NCI-H69 (cell line): ENCODE measurements at places on chromosomes 3 and 15.
A peak's percentile ranks its signal among the peaks of the same experiment; 100 is the strongest.

GRCh38 chr3:4533489-4534443, 40.6 kb downstream of the ITPR1 start:
- no peak for DNase-seq

DNA sequence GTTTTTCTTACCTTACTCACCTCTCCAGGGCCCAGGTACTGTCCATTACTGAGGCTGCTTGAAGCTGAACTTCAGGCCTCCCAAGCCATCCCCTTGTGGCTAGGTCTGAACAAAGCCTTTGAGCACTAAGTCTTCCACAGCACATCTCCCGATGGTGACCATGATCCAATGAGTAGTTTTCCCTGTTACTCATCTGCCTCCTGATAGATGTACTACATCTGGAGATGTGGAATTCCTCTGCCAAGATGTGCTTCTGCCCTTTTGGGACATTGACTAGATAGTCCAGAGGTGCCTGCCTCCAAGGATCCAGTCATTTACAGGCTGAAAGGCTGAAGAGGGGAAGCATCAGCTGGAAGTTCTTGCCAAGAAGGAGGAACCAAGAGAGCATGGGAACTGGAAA, 28.9 kb upstream of the SLC35G2 start:
- DNase-seq: no peak

- DNase-seq: no peak
Measured at GRCh38 chr15:79901958-79902357, 5.1 kb upstream of the MTHFS start.

DNA sequence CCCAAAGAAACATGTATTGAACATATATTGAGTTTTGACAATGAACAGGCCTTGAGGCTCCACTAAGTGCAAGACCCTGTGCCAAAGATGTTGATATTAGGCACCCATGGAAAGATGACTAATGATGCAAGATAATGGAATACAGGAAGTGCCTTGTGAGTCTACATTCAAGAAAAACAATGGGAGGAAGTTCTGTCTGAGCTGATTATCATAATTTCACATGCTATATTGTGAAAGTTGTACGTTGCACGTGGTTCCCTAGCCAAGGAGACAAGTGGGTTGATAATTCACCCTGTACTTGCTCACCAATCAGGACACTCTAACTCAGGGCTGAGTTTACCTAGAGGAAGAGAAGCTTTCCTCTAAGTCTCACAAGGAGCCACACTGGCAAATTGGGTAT, 186.9 kb upstream of the STAC start:
- DNase-seq: no peak

DNA sequence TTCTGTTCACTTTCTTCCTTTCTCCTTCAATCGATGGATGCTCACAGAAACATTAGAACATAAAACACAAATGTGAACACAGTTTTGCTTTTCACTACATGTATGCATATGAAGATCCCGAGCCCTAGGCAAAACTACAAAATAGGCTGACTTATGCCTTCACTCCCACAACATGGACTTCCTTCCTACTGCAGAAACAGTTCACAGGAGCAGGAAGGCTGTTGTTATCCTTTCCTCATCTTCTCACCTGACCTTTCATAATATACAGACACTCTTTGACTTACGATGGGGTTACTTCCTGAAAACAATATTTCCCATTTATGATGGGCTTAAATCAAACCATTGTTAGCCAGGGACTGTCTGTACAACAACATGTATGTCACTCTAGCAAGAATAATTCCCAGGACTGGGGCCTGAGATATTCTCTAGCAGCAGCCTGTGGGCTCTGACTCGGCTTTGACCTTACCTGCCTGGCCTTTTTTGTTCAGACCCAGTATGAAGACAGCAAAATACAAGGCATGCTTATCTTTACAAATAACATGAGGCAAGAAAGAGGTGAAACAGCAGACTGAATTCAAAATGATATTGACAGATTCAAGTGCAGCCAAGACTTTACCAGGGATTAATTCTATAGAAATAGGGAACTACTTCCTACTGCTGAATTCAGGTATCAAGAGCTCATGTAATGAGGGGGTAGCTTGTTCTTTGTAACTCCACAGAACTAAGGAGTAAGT, 51.8 kb upstream of the PLXND1 start:
- no peak for DNase-seq

GRCh38 chr15:71934446-71934845, 124.1 kb downstream of the NR2E3 start:
- no peak for DNase-seq

- DNase-seq: no peak
Measured at GRCh38 chr3:35067750-35068149, 571.6 kb upstream of the ARPP21 start.

- peak; percentile 52 for DNase-seq
Measured at GRCh38 chr15:65979316-65979715, 110.0 kb downstream of the RAB11A start.

- no peak for DNase-seq
Measured at GRCh38 chr3:191263365-191263764, 64.3 kb downstream of the OSTN start.

DNA sequence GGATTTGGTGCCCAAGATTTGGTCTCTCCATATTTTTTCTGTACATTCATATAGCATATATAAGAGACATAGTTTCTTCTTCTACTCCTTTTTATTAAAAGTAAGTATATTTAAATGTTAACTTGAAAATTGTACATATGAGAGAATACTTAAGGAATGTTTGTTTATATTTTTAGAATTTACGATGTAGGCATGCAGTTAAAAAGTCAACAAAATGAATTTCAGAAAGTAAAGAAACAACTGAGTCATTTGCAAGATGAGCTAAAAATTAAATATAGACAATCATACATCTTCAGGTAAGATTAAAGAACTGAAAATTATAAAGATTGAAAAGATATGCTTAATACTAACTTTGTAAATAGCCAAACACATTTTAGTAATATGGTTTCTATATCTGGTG, 94.2 kb downstream of the LEKR1 start:
- no peak for DNase-seq

DNA sequence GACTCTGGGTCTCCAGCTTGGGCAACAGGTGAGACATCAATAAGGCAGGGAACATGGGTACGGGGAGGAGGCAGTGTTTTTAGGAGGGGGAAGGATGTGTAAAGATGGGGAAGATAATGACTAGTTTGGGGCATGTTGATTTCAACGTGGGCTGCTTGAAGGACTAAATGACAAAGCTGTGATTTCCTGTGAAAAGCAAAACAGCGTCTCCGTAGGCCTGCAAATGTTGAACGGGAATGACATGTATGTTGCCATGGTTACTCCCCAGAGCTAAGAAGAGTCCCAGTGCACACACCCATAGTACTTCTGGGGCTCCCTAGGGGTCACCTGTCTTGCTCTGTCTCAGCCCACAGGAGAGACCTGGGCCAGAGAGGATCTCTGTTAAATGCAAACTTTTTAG, 71.3 kb upstream of the ETV5 start:
- no peak for DNase-seq

GRCh38 chr15:40959331-40960141, 6.3 kb downstream of the CHAC1 start:
- DNase-seq: no peak

DNA sequence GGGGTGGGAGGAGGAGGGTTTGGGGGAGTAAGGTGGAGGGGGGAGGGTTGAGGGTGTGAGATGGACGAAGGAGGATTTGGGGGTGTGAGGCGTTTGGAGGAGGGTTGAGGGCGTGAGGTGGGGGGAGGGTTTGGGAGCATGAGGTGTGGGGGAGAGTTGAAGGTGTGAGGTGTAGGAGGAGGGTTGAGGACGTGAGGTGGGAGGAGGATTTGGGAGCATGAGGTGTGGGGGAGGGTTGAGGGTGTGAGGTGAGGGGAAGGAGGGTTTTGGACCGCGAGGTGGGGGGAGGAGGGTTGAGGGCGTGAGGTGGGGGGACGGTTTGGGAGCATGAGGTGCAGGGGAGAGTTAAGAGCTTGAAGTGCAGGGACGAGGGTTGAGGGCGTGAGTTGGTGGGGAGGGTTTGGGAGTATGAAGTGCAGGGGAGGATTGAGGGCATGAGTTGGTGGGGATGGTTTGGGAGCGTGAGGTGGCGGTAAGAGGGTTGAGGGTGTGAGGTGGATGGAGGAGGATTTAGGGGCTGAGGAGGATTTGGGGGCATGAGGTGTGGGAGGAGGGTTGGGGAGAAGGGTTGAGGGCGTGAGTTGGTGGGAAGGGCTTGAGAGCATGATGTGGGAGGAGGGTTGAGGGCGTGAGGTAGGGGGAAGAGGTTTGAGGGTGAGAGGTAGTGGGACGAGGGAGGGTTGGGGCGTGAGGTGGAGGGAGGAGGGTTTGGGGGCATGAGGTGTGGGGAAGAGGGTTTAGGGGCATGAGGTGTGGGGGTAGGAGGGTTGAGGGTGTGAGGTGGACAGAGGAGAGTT, 1.2 kb downstream of the MLF1 start:
- DNase-seq: no peak

- DNase-seq: no peak
Measured at GRCh38 chr3:128946411-128946810, 47.5 kb downstream of the CFAP92 start.

DNA sequence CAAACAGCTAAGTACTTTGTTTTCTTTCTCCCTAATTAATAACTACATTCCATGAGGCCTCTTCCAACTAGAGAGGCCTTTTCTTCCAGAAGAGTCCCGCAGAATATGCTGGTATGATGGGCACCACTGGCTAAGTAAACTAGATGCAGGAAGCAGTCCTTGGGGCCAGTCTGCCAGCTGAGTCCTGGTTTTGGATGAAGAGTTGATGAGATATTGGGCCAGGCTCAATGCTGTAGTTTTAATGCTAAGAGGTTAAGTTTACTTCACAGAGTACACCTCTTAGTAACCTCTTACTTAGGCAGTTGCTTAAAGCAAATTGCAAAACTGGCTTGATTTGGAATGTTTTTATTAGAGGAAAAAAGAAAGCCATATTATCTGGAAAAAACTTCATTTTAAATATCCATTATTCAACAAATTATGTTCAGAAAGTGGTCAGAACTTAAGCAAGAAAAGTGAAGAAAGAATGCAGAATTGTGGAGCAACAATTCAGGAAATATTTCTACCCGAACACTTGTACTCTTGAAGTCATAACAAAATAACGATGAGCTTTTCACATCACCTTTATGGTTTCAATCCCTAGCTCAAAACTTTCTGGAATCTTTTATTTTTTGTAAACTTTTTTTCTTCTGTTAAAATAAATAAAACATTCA, 178.4 kb upstream of the CDIN1 start:
- DNase-seq: no peak

DNA sequence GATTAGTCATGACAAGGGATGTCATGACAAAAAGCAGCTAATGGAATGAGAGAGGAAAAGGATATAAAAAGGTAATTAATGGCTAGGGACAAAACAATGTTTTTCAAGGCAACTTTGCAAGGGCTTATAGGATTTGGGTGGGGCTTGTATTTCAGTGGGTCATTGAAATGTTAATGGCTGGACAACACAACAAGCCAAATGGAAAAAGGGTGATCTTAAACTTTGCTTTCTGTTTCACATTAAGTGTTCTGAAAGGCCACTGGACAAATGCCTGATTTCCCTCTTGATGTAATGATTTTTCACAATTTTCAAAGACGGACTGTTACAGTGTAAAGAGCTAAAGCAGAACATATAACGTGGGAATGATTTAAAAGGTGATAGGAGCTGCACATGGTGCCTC, 345.0 kb downstream of the TUSC7 start:
- DNase-seq: no peak

DNA sequence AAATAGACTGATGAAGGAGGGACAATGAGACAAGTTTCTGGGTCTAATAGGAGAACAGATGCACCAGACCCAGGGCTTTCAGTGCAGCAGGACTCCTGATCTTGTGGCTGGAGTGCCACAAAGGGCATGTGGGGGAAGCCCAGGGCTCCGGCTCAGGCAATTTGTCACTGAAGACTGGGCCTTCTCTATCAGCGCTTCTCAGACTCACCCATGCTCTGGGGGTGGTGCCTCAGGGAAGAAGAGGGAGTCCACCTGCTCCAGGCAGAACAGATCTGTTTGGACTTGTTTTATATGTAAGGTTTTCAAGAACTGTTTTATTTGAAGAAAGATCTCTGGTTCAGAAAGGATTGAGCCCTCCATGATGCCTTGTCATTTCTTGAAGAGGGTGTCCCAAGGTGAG, 112.4 kb upstream of the TLE3 start:
- DNase-seq: no peak

DNA sequence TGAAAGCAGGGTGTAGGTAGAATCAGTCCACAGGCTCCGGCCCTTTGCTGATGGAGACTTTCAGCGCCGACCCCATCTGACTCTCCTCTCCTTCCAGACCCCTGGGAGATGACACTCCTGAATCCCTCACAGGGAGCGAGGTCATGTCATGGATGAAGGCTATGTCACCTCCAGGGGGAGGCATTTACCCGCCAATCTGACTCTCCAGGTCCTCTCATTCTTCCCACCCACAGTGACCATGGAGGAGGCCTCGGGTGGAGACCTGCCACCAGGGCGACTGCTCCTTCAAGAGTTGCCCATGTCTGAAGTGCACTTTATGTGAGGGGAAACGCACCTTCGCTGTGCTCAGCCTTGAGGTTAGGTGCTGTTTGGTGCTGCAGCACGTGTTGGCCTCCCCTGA, 112.7 kb downstream of the KLF13 start:
- DNase-seq: peak; percentile 38

- DNase-seq: no peak
Measured at GRCh38 chr15:100439514-100439913, 89.2 kb downstream of the CERS3 start.

DNA sequence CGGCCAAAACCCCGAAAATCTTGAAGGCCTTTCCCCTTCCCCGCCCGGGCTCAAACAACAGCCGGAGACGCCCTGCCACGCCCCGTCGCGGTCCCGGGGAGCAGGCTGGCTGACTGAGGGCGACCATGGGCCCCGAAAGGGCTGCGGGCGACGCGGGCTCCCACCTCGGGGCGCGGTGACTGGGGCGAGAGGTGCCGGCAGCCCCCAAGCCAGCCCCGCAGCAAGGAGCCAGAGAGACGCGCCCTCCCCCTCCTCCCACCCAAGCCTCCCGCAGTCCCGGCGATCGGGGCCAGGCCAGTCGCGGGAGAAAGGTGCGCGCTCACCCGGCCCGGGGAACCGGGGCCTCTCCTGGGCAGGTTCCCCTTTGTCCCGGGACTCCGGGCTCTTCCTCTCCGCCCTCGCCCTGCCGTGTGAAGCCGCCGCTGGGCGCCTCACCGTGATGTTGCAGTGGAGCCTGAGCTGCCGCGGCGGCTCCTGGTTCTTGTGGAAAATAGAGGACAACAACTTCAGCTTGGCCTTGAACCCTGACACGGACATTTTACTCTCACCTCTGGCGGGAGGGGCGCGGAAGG, 30.6 kb upstream of the ZSCAN2 start:
- peak; percentile 20 for DNase-seq

- DNase-seq: peak; percentile 65
Measured at GRCh38 chr3:124229420-124229819, 237.5 kb upstream of the ROPN1 start.

DNA sequence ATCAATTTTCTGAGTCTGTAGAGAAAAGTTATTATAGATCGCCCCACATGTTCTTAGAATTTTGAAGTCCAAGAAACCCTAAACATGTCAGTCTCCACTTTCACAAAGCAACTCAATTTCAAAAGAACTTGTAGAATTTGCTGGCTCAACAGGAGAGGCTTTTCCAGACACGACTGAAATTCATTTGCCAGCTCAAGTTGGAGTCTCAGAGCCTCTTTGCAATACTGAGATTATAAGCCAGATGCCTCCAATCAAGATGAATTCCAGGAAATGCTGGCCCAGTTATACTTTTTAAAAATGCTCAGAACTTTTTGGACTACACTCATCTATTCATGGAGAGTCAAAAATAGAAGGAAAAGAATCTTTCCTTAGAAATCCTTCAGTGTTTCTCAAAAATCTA, 56.9 kb upstream of the NLGN1 start:
- DNase-seq: no peak

- DNase-seq: peak; percentile 64
Measured at GRCh38 chr15:77821188-77821958, 188.7 kb upstream of the LINGO1 start.

- DNase-seq: peak; percentile 39
Measured at GRCh38 chr3:1275495-1275894, 182.7 kb downstream of the CNTN6 start.
